HT1080 (cell line): ENCODE measurements at places on chromosomes 12 and 14.
A peak's percentile ranks its signal among the peaks of the same experiment; 100 is the strongest.

- no peak for DNase-seq
Observed at GRCh38 chr14:61217516-61217915, 63.6 kb downstream of the TMEM30B start.

- no peak for DNase-seq
Observed at GRCh38 chr14:75568791-75569190, 9.6 kb upstream of the FLVCR2 start.

GRCh38 chr12:11768233-11768965 lies 118.9 kb downstream of the ETV6 start:
- no peak for DNase-seq

- peak; percentile 86 for DNase-seq
Observed at GRCh38 chr14:35341751-35342488, 49.7 kb downstream of the PSMA6 start.

- DNase-seq, result no peak
Observed at GRCh38 chr12:5047729-5048128, 4.0 kb downstream of the KCNA5 start.

DNA sequence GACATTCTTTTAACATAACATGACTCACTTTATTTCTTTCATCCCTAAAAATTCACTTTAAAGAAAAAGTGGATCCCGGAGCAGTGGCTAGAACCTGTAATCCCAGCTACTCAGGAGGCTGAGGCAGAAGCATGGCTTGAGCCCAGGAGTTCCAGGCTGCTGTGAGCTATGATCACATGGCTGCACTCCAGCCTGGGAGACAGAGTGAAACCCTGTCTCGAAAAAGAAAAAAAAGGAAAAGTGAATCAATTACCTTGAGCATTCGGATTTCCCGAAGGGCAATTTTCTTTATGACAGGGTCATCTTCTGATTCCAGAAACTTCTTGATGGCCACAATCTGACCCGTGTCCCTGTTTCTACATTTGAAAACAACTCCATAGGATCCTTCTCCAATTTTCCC lies 1.2 kb downstream of the CDKL1 start:
- no peak for DNase-seq

GRCh38 chr14:23217032-23218020 lies 20.4 kb upstream of the RNF212B start:
- no peak for DNase-seq
